ENCODE measurements at places on chromosomes 1 and 21. TPM values are rescaled to one million over a fixed set of nuclear protein-coding genes. Genes with fewer than 3 reads are reported as not detected.

The CYP4A22 gene
- not detected for total RNA-seq

The S100A3 gene
- total RNA-seq = not detected

The AGMAT gene
- 21.6 TPM for total RNA-seq

The TIPRL gene
- total RNA-seq = 52.2 TPM

The TINAGL1 gene
- not detected for total RNA-seq

GRCh38 chr1:152546704-152547103 is 19.9 kb downstream of the LCE3E start:
- no peak overlapping the region for H3K27ac ChIP-seq
- no peaks in the 10 kb centered on the region for H3K4me1 ChIP-seq
- H3K4me3 ChIP-seq = no peak overlapping the region
- peaks cover 12% of the 10 kb centered on the region for H3K27me3 ChIP-seq

DNA sequence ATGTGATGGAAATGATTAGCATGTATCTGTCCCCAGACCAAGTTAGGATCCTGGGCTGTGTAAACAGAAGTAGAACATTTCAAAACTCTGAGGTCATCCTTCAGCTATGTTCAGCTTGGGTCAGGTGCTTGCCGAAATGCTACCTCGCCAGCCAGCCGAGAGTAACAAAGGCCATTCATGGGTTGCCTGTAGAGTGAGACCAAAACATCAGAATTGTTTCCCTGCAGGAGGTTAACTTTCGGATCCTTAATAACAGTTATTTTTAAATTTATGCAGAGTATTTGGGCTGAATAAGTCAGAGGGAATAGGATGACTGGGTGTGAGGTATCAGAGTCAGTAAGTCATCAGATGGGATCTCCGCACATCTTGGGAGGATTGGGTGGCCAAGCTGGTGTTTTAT is 35.6 kb downstream of the SMYD2 start:
- peaks cover 2% of the 10 kb centered on the region for H3K4me1 ChIP-seq
- no peak for DNase-seq
- no peak overlapping the region for H3K4me3 ChIP-seq
- H3K36me3 ChIP-seq = peaks cover 21% of the 10 kb centered on the region
- no peak overlapping the region for H3K27ac ChIP-seq

DNA sequence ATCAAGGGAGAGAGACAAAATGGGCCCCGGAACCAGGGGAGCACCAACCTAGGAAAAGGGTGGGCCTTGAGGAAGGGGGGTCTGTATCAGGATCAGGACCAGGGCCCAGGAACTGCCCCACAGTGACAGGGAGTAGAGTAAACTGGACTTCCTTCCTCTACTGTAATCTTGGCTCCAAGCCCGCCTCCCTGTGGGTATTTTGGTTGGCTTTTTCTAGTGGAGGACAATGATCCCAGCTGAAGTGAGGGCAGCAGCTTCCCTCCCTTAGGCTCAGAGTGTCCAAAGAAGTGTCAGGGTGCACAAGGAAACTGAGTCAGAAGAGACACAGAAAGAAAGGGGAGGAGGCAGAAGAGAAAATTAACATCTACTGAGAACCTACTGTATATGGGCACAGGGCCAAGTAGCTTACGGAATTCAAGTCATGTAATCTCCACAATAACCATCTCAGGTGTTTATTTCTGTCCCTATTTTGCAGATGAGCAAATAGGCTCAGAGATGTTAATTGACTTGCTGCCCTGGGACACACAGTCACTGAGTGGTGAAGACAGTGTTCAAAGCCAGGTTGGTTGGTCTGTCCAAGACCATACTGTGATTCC is 4.8 kb downstream of the UBQLN4 start:
- DNase-seq = no peak
- no peak overlapping the region for H3K4me3 ChIP-seq
- H3K4me1 ChIP-seq = peaks cover 12% of the 10 kb centered on the region
- no peak overlapping the region for H3K27ac ChIP-seq
- no peaks in the 10 kb centered on the region for H3K27me3 ChIP-seq
- H3K36me3 ChIP-seq = peaks cover 24% of the 10 kb centered on the region

DNA sequence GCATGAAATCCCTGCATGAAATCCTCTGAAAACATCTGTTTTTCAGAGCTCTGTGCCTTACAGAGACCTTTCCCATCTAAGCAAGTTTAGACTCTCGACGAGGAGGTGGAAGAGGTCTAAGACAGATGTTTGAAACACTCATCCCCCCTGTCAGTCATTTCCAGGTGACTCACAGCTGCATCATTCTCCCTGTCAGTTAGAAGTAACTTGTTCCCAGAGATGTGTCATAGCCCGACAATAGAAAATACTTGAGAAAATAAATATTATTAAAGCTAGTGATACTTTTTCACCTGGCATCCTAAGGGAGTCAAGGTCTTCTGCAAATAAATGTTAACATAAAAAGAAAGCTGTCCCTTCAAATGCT is 41.6 kb upstream of the SEC16B start:
- H3K4me3 ChIP-seq = no peak overlapping the region
- no peaks in the 10 kb centered on the region for H3K27me3 ChIP-seq
- no peak for DNase-seq
- no peak overlapping the region for H3K27ac ChIP-seq
- H3K36me3 ChIP-seq = no peaks in the 10 kb centered on the region

- H3K4me3 ChIP-seq = no peak overlapping the region
These were observed 39.7 kb downstream of the DNTTIP2 start for GRCh38 chr1:93839307-93839706.

DNA sequence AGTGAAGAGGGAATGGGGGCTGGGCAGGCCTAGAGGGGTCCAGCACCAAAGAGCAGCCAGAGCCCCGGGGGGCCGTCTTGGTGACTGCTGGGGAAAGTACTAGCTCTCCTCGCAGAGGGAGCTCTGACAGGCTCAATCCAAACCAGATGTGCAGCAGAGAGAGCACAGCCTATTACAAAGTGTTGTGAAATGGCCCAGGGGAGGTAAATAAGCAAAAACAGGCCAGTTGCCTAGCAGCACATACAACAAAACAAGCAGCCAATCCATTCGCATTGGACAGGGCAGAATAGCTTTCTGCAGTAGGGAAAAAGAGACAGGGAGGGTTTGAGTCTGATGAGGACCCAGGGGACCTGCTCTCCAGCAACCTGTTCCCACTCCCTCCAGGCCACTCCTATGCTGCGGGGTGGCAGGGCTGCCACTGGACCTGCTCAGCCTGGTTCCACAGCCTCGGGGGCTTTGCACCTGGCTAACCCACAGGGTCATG is 239.6 kb upstream of the FGGY start:
- no peaks in the 10 kb centered on the region for H3K27me3 ChIP-seq
- H3K36me3 ChIP-seq = no peaks in the 10 kb centered on the region
- DNase-seq = no peak
- H3K4me1 ChIP-seq = peaks cover 4% of the 10 kb centered on the region
- no peak overlapping the region for H3K4me3 ChIP-seq

DNA sequence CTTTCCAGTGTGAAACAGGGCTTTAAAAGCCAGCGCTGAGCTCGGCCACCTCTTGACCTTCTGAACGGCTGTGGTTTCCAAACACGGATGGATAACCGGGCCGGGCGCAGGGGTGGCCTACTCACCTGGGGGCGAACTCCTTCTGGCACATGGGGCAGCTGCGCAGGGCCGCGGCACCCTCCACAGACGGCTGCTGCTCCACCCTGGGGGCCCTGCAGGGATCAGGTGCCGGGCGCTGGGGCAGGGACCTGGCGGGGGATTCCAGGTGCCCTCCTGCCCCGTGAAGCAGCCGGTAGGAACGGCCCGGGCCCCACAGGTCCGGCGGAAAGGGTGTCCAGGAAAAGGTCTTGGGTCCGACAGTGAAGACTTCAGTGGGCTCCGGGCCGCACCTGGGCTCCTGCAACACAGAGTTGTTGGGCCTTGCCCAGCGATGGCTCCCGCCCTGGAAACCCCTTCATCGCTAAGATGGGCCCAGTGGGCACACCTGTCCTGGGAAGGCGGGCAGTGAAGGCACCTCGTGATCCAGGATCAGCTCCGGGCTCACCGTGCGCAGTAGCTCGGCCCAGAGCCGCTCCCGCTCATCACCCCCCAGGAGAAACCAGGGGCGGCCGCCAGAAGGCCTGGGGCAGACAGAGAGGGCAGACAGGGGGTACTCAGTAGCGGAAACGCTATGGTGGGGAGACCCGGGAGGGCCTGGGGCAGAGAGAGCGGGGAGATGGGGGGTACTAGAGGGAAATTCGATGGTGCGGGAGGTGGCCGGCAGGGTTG is 874 bp downstream of the FAAP20 start:
- no peaks in the 10 kb centered on the region for H3K27me3 ChIP-seq
- peak overlapping the region; percentile 74 for H3K4me3 ChIP-seq
- DNase-seq = no peak
- H3K4me1 ChIP-seq = peaks cover 29% of the 10 kb centered on the region
- peaks cover 3% of the 10 kb centered on the region for H3K36me3 ChIP-seq
